ENCODE measurements at places on chromosomes 2 and 18.

DNA sequence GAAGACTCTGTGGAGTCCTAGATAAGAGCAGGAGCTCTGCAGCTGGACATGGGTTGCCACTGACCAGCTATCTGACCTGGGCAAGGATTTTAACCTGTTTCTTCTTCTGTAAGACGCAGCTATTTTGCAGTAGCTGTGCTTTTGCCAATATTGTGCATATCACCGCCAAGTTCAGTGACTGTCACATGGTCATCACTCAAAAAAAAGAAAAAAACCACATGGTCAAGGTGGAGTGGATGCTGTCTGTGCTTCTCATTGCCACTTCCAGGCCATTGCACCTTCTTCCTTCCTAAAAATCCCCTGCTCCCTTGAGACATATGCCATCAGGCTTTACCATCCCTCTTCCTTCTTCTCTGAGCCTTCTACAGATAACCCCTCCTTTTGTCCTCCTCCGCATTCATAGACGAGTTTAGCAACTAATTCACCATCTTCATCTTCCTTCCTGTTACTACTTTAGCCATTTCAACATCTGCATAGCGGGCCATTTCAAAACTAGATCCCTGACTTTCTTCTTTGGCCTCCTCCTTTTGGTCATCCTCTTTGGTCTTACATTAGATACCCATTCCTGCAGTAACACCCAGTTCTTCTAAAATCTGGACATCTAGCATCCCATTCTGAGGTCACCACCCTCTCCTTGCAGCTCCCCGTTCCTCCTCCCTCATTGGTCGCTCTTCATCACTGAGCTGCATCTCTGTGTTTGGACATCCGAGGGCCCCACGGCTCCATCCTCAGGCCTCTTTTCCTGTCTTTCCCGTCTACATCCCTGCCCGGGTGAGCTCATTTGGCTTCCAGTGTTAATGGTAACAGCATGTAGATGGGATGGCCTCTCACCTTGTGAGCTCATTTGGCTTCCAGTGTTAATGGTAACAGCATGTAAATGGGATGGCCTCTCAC, 17.8 kb downstream of the RNF144A start:
- no peak for DNase-seq

DNA sequence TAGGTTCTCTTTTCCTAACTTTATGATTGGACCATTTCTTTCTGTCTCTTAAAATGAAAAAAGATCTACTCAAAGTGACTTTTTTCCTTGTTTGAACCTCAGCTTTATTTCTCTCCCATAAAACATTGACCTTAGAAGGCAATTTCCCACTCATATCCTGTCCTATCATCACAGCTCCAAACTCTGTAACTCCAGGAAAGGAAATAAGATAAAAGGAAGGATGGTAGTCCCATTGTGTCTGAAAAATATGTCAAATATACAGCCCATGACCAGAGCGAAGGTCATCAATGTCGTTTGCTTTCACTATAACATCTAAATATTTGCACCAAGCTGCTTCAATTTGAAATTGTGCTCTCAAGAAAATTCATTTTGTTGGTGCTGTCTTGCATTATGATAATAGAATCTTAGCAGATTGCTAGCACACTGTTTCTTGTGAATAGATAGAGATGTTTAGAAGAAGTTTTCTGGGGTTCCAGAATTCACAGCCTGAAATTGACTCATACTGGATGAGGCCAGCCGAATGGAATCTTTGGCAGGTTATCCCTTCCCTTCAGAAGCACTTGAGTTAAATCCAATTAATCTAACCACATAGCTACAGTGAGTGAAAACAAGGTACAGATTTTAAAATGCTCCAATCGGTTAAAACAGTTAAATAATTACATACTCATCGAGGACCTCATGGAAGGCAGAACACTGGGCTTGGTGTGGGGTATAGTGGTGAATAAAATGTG, 95.1 kb downstream of the CRIM1 start:
- DNase-seq, result no peak

- no peak for DNase-seq
These were observed 107.9 kb upstream of the ETAA1 start for GRCh38 chr2:67289271-67289670.

GRCh38 chr2:190183539-190183938, 121.0 kb upstream of the MSTN start:
- DNase-seq, result no peak

- no peak for DNase-seq
These were observed 96.9 kb upstream of the GLS start for GRCh38 chr2:190783513-190784263.

- DNase-seq, result no peak
These were observed 8.3 kb upstream of the IL1R2 start for GRCh38 chr2:101983486-101983885.

GRCh38 chr18:24187049-24187448, 48.2 kb downstream of the CABYR start:
- no peak for DNase-seq

DNA sequence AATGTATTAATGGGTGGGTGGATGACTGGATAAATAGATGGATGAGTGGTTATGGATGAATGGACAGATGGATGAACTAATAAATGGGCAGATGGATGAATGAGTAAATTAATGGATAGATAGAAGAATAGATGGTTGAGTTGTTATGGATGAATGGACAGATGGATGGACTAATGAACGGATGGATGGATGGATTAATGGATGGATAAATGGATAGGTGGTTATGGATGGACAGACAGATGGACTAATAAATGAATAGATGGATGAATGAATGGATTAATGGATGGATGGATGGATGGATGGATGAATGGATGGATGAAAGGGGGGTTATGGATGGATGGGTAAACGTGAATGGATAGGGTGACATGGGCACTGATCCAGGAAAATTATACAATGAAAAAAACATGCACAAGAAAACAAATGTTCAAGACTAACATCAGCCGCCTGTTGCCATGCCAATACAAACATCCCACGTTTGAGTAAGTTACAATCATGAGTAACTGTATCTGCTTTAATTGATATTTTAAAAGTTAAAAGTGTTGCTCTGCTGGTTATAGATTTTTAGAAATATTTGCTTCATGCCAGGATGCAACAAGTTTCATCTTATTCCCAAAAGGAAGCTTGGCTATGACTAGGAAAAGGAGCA, 20.8 kb downstream of the PXDN start:
- DNase-seq, result no peak

GRCh38 chr2:136135921-136136906, 18.3 kb upstream of the CXCR4 start:
- no peak for DNase-seq

All from substantia nigra (tissue), 51 donors.